ENCODE measurements at places on chromosomes 3 and 15. TPM values are rescaled to one million over a fixed set of nuclear protein-coding genes. Genes with fewer than 3 reads are reported as not detected.
A peak's percentile ranks its signal among the peaks of the same experiment; 100 is the strongest.

- no peak overlapping the region for H3K27ac ChIP-seq
- no peak for DNase-seq
- no peak overlapping the region for H3K4me3 ChIP-seq
- no peaks in the 10 kb centered on the region for H3K36me3 ChIP-seq
Measured at GRCh38 chr15:100314809-100315400, 26.9 kb downstream of the ADAMTS17 start.

- DNase-seq: no peak
- no peaks in the 10 kb centered on the region for H3K4me1 ChIP-seq
- H3K27ac ChIP-seq: no peak overlapping the region
- no peak overlapping the region for H3K4me3 ChIP-seq
- H3K27me3 ChIP-seq: peaks cover 5% of the 10 kb centered on the region
Measured at GRCh38 chr15:69914960-69915359, 182.8 kb downstream of the TLE3 start.

GRCh38 chr3:159825216-159825854, 163.3 kb upstream of the IL12A start:
- DNase-seq: no peak
- H3K4me3 ChIP-seq: no peak overlapping the region
- no peaks in the 10 kb centered on the region for H3K36me3 ChIP-seq
- H3K27me3 ChIP-seq: no peaks in the 10 kb centered on the region
- H3K27ac ChIP-seq: no peak overlapping the region
- peaks cover 44% of the 10 kb centered on the region for H3K4me1 ChIP-seq

DNA sequence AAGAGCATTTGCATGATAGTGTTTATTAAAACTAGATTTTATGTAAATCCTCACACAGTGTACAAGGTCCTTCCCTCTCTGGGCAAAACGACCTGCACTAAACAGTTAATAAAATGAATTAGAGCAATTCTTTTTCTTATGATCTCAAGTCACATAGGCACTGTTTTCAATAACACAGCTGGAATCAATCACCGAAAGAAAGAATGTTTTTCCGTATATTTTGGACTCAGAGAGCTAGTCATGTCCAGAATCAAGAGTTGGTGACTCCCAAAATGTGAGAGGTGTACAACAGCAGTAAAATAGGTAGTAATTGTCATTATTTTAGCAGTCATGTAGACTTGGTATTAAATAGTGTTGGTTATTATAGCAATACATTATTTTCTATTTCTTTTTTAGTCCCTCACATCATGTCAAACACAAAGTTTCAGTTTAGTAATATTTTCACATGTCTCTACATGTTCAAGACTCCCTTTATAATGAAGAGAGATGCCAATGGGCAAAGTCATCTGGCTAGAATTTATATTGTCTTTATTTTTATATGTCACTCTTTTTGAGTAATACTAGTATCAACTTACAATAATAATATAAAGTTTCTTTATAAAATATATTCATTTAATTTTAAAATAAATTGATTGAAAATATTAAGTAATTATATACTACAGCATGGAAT, 448.6 kb upstream of the CDIN1 start:
- H3K4me3 ChIP-seq: no peak overlapping the region
- no peak for DNase-seq
- no peaks in the 10 kb centered on the region for H3K36me3 ChIP-seq
- H3K4me1 ChIP-seq: no peaks in the 10 kb centered on the region
- H3K27me3 ChIP-seq: no peaks in the 10 kb centered on the region

DNA sequence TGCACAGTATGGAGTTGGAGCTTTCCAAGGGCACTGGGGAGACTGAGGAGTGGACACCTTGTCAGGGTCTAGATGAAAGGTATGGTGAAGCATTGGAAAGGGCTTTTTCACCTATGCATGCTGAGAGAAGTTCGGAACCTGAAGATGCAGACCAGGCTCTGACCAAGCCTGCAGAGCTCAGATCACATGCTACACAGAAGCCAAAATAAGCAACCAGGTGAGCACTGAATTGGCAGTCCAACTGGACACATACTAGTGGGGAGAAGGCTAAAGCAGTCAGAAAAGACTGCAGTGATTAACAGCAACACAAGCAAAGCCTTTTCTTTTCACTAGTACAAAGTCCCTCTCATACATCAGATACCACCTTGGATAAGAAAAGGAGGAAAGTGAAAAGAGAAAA, 238.3 kb upstream of the PLSCR5 start:
- H3K27ac ChIP-seq: no peak overlapping the region
- DNase-seq: no peak

DNA sequence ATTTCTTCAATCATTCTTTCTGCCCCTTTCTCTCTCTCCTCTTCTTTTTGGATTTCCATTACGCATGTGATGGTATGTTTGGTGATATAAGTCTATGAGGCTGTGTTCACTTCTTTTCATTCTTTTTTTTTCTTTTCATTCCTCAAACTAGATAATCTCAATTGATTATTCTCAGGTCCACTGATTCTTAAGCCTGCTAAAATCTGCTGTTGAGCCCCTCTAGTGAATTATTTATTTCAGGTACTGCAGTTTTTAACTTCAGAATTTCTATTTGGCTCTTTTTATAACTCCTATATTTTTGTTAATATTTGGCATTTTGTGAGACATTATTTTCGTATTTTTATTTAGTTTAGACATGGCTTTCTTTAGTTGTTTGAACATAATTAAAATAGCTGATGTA, 671.3 kb upstream of the NECTIN3 start:
- no peak for DNase-seq
- H3K36me3 ChIP-seq: no peaks in the 10 kb centered on the region
- no peak overlapping the region for H3K27ac ChIP-seq

DNA sequence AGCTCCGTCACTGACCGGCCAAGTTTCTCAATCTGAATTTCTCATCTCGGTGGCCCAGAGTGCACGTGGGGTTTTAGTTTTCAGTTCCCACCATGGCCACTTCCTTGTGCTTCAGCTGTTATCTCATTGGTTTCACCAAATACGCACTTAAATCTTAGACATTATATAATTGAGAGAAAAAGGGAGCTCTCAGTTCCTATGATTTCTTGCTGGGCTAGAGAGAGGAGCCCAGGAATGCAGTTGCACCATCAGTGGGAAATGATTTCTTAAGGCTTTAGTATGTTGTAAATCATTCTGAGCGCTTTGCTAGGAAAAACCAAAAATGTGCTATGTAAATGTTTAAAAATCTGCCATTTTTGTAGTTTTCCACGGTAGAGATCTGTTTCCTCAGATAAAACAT, 53.2 kb downstream of the OXNAD1 start:
- H3K27ac ChIP-seq: no peak overlapping the region
- H3K36me3 ChIP-seq: peaks cover 100% of the 10 kb centered on the region
- no peaks in the 10 kb centered on the region for H3K27me3 ChIP-seq
- H3K4me3 ChIP-seq: no peak overlapping the region
- no peak for DNase-seq
- H3K4me1 ChIP-seq: no peaks in the 10 kb centered on the region

DNA sequence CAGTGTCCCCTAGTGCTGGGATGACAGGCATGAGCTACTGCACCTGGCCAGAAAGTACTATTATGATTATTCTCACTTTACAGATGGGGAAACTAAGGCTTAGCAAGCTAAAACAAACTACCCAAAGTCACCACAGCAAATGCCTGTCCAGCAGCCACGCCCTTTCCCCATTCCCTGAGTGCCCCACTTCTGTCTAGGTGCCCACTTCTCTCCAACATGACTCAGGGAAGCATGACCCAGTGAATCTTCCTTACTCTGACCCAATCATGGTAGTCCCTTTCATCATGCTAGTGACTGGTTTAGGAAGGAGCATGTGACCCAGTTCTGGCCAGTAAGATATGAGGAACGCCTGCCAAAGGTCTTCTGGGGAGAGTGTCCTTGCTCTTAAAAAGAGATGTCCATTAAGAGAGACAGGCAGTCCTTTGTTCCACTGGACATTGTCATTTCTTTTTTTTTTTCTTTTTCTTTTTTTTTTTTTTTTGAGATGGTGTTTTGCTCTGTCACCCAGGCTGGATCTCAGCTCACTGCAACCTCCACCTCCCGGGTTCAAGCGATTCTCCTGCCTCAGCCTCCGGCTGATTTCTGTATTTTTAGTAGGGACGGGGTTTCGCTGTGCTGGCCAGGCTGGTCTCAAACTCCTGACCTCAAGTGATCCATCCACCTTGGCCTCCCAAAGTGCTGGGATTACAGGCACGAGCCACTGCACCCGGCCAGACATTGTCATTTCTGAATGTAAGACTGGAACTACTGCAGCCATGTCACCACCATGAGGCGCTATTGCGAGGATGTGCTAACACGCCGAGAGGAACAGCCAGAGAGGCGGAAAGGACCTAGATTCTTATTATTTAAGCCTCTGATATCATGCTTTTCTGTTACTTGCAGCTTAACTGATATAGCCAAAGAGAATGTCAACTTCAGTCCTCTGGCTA, 19.8 kb downstream of the MEGF11 start:
- peaks cover 24% of the 10 kb centered on the region for H3K27me3 ChIP-seq
- DNase-seq: no peak
- no peaks in the 10 kb centered on the region for H3K36me3 ChIP-seq
- H3K4me1 ChIP-seq: no peaks in the 10 kb centered on the region
- no peak overlapping the region for H3K4me3 ChIP-seq
- H3K27ac ChIP-seq: no peak overlapping the region

- H3K4me1 ChIP-seq: no peaks in the 10 kb centered on the region
- H3K27me3 ChIP-seq: peaks cover 7% of the 10 kb centered on the region
- no peaks in the 10 kb centered on the region for H3K36me3 ChIP-seq
- H3K27ac ChIP-seq: no peak overlapping the region
- no peak for DNase-seq
- no peak overlapping the region for H3K4me3 ChIP-seq
Measured at GRCh38 chr15:101813803-101814534, 2.0 kb downstream of the OR4F15 start.

- DNase-seq: peak; percentile 59
- H3K27me3 ChIP-seq: no peaks in the 10 kb centered on the region
- H3K4me1 ChIP-seq: peaks cover 25% of the 10 kb centered on the region
- H3K4me3 ChIP-seq: peak overlapping the region; percentile 89
- H3K27ac ChIP-seq: peak overlapping the region; percentile 95
- H3K36me3 ChIP-seq: no peaks in the 10 kb centered on the region
Measured at GRCh38 chr3:97821287-97821773, 481 bp upstream of the CRYBG3 start.

- H3K4me1 ChIP-seq: peaks cover 6% of the 10 kb centered on the region
- H3K27me3 ChIP-seq: no peaks in the 10 kb centered on the region
- H3K4me3 ChIP-seq: no peak overlapping the region
- no peak for DNase-seq
- no peak overlapping the region for H3K27ac ChIP-seq
- H3K36me3 ChIP-seq: no peaks in the 10 kb centered on the region
Measured at GRCh38 chr3:35383719-35384555, 255.4 kb upstream of the ARPP21 start.

DNA sequence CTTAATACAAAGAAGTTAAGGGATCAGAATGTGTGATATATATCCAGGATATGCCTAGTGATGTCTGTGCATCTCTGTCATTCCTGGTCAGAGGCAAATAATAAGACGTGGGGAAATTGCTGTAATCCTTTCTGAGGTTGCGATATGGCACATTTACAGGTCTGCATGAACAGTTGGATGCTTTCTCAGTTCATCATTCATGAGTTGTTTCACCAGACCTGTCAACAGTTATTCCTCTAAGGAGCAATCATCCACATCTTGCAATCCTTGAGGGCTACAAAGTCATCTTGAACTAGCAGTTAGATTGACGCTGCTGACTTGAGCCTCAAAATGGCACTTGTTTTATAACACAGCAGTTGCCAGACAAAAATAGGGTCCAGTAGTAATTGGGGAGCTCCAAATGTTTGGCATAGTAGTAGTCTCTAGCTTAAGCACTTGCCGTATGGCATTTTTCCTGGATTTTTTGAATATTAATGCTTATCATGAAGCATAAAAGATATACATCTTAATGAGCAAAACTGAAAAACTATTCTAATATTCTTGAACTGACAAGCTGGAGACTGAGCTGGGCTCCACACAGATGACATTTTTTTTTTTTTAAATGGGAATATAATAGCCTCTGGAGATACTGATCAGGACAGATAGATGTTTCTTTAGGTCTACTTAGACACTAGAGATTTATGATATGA, 761.7 kb downstream of the VGLL3 start:
- H3K4me3 ChIP-seq: no peak overlapping the region
- H3K4me1 ChIP-seq: no peaks in the 10 kb centered on the region
- H3K36me3 ChIP-seq: no peaks in the 10 kb centered on the region
- no peak for DNase-seq
- no peak overlapping the region for H3K27ac ChIP-seq

DNA sequence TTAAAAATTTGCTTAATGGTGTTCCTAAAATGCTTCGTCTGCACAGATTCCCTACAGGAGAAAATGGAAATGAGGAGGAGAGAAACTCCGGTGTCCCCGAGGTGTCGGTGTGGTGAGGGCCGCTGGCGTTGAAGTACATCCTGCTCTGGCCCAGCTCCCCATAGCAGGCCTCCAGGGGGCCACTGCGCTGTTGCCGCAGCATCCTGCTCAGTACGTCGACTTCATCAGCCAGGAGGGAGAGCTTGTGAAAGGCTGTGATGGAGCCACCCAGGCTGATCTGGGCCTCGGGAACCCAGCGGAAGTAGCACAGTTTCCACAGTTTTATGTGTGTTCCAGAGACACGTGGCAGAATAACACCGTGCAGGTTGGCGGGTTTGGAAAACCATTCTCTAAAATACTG, 37.8 kb downstream of the FAN1 start:
- no peaks in the 10 kb centered on the region for H3K27me3 ChIP-seq
- H3K4me1 ChIP-seq: no peaks in the 10 kb centered on the region
- H3K36me3 ChIP-seq: peaks cover 100% of the 10 kb centered on the region
- H3K27ac ChIP-seq: no peak overlapping the region

DNA sequence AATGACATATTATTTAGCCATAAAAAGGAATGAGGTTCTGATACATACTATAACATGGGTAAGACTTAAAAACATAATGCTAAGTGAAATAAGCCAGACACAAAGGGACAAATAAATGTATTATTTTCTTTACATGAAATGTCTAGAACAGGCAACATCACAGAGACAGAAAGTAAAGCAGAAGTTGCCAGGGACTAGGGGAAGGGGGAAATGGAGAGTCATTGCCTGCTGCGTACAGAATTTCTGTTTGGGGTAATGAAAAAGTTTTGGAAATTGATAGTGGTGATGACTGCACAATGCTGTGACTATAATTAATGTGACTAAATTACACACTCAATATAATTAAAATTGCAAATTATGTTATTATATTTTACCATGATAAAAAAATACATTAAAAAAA, 99.9 kb downstream of the ANO10 start:
- H3K27ac ChIP-seq: no peak overlapping the region
- H3K4me3 ChIP-seq: no peak overlapping the region
- H3K36me3 ChIP-seq: no peaks in the 10 kb centered on the region
- H3K27me3 ChIP-seq: no peaks in the 10 kb centered on the region

Gene MME
- total RNA-seq: 18.5 TPM

Gene SLC9C1
- total RNA-seq: 1.0 TPM

Gene ZDHHC19
- total RNA-seq: not detected

Gene TP63
- total RNA-seq: 0.13 TPM

Gene MOBP
- total RNA-seq: not detected

Gene RIOX2
- 15.9 TPM for total RNA-seq

Gene EXD1
- total RNA-seq: not detected

Gene MKRN3
- not detected for total RNA-seq

Gene SNTN
- not detected for total RNA-seq

Gene SPATA12
- total RNA-seq: not detected

Gene TTLL13
- 0.13 TPM for total RNA-seq

Gene AADACL2
- total RNA-seq: not detected

Gene MESP1
- 4.7 TPM for total RNA-seq
